ENCODE measurements at places on chromosomes 2 and 18.
A peak's percentile ranks its signal among the peaks of the same experiment; 100 is the strongest.

GRCh38 chr18:44537526-44537925 lies 143.2 kb upstream of the SETBP1 start:
- DNase-seq = peak; percentile 20

DNA sequence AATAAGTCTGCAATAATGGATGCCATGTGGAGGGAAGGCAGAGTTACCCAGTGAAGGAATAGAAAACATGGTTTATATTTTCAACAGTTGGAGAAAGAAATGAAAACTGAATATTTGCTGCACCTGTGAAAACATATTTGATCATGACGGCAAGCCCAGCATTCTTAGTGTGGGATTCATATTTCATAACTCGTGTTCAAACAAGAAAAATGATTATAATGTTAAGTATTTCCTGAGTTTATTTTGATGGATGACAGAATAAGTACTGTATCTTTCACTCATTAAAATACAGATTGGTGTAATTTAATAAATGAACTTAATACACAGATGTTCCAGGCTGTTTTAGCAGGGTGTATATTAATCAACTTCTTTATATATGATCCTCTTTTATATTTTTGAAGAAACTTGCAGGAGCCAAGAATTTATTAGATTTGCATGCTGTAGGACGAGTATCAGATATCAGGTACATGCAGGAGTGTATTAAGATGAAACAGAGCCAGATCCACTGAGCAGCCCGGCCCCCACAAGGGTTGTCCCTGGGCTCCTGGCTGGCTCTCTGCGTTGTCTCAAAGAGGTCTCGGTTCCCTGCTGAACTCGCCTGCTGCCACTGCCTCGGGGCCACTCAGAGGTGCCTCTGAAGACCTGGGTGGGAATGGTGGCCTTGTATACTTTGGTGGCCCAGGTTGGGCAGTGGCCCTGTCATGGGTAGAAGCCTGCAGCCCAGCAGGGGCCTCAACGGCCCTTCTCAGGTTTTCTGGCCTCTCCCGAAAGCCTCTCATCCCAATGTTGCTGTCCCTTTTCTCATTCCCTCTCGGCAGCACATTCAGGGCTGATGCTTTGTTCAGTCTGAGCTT lies 95.0 kb upstream of the LDAH start:
- no peak for DNase-seq

DNA sequence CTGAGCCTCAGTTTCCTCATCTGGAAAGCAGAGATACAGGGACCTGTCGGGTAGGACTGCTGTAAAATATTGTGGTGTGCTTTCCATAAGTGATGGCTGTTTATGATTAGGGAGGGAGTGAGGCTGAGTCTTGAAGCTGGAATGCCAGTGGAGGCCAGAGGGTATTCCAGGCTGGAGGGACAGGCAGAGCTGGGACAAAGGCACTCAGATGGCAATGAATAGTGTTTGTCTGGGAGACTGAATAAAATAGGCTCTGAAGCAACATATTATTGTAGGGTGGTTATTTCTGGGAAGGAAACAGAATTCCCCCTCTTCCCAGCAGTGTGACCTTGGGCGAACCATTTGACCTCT lies 120.7 kb downstream of the INHBB start:
- DNase-seq = no peak

DNA sequence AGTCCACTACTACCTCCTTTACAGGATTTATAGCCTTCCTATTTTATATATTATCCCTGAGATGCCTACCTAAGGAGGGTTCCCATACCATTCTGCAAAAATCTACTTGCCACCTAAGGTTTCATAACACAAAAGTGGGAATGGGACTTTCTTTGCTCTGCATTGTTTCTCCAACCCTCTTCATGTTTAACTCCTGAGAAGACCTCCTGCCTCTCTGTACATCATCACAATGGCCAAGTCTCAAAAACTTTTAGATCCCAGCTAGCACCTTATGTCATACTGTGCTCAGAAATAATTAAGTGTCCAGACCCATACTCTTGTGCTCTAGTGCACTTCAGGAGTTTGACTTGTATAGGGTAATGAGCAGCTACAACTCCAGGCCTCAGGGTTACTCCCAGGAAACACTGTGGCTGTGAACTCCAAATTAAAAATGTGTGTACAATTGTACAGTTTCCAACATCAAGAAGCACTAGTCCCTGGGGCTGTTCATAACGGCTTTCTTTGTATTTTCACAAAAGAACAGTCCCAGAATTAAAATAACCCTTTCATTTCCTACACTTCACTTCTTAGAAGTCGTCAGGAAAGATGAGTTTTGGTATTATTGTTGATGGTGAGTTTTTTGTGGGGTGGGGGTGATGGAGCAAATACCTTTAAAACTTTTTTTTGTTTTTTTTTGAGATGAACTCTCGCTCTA lies 39.4 kb downstream of the METAP1D start:
- no peak for DNase-seq

DNA sequence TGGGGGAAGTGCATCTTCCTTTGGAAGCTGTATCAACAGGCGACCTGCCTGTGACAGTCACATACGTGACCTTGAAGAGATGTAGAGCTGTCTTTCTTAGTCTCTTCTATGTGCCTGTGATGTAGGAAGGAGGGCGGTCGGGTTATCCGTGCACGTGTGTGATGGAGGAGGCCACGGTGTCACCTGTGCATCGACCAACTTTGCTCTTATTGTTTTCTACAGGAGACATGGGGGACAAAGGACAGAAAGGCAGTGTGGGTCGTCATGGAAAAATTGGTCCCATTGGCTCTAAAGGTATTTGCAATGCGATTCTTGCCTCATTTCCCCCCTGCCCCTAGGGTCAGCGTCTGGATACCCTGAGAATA lies 20.7 kb upstream of the ALLC start:
- no peak for DNase-seq

GRCh38 chr18:45920367-45920766 lies 46.8 kb downstream of the EPG5 start:
- no peak for DNase-seq

DNA sequence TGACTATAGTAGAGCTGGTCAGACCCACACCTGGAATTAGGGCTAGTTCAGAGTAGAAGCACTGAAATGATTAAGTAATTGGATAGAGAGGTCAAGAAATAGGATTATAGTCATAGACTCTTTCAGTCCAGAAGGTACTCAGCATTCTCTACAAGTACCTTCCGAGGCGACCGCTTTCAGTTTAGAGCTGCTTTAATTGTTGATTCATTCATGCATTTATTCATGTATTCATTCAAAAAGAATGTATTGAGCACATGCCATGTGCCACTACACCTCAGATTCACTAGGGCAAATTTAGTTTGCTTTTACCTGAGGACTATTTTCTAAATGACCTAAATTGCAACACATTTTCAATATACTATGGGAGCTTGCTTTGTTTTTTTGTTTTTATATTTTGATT lies 48.7 kb downstream of the CRIM1 start:
- no peak for DNase-seq

- DNase-seq = no peak
Measured at GRCh38 chr2:213627835-213628460, 343.7 kb downstream of the SPAG16 start.

DNA sequence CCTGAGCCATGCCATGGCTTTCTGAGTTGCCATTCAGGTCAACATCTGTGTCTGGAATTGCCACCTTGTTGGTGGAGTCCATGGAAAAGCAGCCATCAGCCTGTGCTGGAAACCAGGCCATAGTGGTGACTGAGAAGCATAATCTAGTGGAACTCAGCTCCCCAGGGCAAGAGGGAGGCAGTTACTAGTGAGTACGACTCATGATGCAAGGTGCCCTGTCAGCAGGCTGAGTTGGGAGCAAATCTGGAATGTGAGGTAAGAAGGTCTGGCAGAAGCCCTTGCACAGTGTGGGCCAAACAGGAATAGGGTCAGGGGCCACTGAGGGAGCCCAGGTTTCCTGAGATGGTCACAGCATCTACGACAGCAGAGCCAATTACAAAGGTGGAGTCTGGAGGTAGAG lies 37.1 kb downstream of the SULT1C2 start:
- no peak for DNase-seq

DNA sequence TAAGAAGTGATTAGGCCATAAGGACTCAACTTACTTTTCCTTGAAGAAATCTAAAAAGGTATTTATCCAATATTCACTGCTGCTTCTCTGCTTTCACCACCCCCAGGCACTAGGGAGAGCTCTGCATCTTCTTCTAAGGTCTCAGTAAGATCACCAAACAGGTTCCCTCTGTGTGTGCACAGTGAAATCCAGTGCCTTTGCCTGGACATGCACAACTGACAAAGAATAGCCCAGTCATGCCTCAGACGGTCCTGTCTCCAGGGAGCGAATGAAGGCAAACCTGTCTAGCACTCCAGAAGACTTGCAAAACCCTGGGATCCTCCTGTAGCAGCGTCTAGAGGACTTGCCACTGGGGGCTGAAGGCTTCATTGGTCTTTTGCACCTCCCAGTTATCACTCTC lies 344.5 kb upstream of the LRATD1 start:
- DNase-seq = no peak

DNA sequence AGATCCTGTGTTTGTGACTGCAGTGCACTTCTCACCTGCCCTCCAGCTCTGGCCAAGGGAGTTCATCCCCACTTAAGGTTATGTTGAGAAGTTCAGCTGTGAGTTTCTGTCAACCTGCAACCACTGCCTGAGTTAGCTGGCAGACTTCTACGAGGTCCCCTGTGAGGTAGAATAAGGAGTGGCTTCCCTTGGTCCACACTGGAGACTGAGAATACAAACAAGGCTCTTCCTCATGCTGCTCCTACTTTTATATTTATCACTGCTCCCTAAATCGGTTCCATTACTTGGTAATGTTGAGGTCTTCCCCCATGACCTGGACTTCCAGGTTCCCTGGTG lies 353.2 kb upstream of the CWC22 start:
- no peak for DNase-seq

- no peak for DNase-seq
Measured at GRCh38 chr2:176022048-176022447, 20.0 kb upstream of the LNPK start.

DNA sequence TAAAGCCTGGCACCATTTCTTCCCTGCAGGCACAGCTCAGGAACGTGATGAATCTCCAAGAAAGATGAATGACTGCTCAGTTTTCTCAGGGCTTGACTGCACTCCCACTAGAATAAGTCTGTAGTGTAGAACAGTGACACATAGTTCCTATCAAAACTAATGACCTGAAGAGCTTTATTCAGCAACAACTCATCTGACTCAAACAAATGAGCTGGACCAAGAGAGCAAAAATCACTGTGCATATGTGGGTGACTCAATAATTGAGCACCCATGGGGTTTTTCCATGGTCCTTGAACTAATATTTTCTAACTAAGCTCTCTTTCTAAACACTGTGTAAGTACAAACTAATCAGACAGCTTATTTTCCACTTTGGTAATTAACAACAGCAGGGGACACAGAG lies 61.1 kb upstream of the XDH start:
- DNase-seq = no peak

DNA sequence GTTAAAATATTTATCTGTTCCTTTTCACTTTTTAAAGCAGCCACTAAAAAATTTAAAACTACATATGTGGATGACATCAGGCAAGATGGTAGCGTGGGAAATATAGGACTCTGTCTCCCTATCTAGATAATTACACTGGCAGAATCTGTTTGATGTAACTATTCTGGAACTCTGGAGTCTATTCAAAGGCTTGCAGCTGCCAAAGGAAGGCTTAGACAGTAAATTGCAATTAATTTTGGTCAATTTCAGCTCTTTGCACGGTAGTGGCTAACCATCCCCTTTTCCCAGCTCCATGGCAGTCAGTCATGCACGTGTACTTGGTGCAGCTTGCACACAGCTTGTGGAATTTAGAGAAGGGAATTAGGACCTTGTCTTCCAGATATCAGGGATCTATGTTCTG lies 135.2 kb downstream of the RAB3GAP1 start:
- DNase-seq = no peak

GRCh38 chr2:197560146-197560665 lies 44.3 kb downstream of the MOB4 start:
- no peak for DNase-seq

Data from NT2/D1 (cell line).